Neuronal stem cell (in vitro differentiated cells): ENCODE measurements at places on chromosomes 3 and 15.

- DNase-seq = no peak
Measured at GRCh38 chr3:113914646-113915045, 33.2 kb upstream of the ZDHHC23 start.

- no peak for DNase-seq
Measured at GRCh38 chr3:37402351-37402750, 228.0 kb upstream of the LRRFIP2 start.

- no peak for DNase-seq
Measured at GRCh38 chr3:16932877-16933276, 48.1 kb downstream of the PLCL2 start.

GRCh38 chr15:31439328-31439727 is 112.7 kb downstream of the KLF13 start:
- DNase-seq = no peak

DNA sequence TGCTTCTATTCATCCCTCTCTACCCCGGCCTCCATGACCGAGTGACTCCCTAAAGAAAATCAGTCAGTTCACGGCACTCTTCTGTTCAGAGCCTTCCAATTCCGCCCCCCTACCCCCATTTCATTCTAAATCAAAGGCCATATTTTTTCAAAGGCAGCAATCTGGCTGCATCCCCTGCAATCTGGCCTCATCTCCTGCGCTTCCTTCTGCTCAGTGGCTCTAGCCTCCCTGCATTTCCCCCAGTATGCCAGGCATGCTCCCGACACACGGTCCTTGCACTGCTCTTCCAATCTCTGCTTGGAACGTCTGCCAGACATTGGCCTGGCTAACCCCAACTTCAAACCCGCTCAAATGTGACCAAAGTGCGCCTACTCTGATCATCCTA is 67.7 kb downstream of the EXOG start:
- no peak for DNase-seq

DNA sequence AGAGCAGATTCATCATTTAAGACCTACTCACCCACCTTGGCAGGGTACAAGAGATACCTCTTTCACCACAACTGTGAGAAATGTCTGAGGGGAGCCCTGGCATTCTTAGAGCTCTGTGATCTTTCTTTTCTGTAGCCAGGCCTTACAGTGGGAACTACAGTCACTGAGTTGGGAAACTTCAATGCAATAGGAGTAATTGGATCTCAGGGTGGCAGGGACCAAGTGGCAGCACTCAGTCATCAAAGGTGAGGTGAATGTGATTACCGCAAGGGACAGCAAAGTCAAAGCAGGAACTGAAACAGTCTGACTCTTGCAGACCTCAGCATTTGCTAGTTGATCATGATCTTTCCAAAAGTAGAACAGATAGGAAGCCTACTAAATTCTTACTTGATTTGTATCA is 7.2 kb upstream of the MCF2L2 start:
- no peak for DNase-seq

DNA sequence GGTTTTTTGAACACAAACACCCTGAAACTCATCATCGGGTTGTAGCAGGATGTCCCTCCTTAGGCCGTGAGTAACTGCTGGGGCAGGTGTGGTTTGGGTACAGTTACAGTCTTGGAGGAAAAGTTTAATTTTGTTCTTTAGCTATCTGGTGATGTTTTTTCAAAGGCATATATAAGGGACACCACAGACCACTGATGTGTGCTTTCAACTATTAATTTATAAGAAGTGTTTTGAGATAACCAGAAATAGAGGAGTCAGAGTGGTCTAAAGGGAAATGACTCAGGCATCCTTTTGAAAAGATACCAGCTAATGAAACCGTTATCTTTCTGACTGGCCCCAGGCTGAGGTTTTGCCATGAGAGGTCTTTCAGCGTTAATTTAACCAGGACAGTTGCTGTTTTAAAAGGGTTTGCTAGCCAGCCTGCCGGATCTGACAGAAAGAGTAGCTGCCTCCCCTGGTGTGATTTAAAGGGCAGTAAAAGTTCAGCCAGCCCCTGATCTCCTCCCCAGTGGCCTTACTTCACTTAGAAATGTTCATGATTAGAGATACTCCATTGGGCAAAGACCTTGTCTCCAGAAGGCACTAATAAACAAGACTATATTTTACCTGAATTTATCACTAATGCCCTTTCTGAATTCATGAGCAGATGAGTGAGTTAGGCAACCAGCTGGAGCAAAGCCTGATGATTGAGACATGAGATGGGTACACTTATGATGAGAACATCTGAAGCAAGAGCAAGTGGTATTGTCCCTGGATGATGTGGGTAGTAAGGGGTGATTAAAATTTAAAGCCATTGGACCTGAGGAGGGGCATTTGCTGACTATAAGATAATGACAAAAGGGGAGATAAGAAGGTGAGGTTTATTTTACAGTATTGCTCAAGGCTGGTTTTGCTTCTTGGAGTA is 482.5 kb upstream of the TBL1XR1 start:
- DNase-seq = no peak

GRCh38 chr15:88690331-88690730 is 51.5 kb downstream of the ISG20 start:
- DNase-seq = no peak

GRCh38 chr15:63020759-63021430 is 21.7 kb upstream of the TPM1 start:
- no peak for DNase-seq

DNA sequence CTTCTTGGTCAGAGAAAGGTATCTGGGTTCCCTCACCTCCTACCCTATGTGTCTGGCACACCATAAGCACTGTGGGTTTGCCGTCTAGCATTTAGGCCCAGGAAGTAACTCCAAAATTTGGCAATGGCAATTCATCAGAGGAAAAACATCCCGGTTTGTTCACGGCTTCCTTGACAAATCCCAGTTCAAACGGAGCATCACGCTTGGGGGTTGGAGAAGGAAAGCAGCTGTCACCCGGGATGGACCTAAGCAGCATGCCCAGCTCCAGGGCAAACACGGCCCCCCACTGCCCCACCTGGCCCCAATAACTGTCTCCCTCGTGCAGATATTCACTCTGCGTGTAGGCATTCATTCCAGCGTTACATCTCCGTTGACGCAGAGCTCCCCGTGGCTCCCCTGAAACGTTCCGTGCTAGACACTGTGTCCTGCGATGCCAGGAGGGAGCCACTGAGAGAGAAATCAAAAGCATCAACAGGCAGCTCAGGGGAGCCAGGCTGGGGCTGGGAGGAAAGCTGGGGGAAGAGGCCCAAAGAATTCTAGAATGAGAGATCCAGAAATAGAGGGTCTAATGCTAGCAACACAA is 41.4 kb downstream of the NTRK3 start:
- no peak for DNase-seq

- DNase-seq = no peak
Measured at GRCh38 chr15:99487337-99487730, 78.5 kb upstream of the MEF2A start.

- DNase-seq = peak; percentile 27
Measured at GRCh38 chr3:118641608-118642007, 393.0 kb downstream of the IGSF11 start.

- no peak for DNase-seq
Measured at GRCh38 chr3:129526121-129526900, 2.1 kb upstream of the RHO start.

DNA sequence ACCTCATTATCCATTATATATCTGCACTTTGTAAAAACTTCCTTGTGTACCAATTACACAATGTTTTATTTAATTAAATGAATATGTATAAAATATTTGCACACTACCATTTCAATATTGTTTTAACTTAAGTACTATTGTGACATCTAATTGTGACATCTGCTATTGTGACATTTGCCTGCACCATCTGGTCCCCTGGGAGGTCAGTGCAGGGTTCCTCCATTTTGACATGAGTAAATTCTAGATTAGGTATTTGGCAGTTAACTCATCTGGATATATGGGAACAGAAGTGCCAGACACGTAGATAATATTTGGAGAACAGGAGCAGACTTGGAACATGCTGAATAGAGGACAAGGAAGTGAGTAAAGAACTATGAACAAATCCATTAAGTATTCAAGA is 332.1 kb downstream of the VGLL3 start:
- no peak for DNase-seq

DNA sequence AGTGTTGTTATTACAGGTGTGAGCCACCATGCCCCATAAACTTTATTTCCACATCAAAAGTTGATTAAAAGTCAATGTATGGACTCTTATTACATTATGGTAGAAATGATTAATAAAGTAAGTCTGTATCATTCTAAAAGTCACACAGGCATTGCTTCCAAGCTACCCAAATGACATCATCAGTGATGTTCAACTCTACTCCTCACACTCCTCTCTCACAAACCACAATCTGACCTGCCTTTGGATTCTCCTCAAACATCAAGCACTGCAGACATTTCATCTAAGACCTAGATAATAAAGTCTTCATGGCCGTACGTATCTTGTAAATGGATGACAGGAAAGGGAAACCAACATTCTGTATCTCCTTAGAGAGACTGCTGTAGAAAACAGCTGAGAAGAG is 68.0 kb downstream of the SMARCC1 start:
- DNase-seq = no peak

GRCh38 chr3:190562866-190563510 is 49.1 kb downstream of the IL1RAP start:
- DNase-seq = no peak

DNA sequence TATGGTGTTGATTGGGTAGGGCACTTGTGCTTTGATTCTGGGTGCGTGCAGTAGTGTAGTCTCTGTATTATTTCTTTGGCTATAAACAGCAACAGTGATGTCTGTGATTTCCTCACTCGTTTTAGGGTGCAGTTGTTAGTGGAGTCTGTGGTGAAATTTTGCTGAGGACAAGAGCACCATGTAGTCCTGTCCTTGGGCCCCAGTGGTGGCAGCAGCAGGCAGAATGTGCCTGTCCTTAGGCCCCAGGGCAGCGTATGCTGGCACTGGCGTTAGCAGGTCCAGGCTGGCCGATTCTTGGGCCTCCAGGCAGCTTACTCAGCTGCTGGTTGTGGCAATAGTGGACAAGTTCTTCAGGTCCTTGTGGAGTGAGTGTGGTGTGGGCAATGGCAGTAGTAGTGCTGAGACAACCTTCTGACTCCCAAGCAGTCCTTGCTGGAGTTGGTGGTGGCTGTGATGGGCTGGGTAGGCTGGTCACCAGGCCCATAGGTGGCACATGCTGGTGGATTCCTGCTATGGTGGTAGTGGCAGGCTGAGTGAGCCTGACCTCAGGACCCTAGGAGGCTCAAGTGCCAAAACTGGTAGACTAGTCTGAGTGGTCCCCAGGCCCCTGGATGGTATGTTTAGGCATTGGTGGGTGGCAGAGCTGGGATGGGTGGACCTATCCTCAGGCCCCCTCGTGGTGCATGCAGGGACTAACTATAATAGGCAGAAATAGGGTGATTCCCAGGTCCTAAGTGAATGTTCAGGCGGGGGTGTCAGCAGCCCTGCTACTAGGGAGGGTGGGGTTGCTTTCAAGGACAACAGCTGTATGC is 56.3 kb downstream of the TNFAIP8L3 start:
- no peak for DNase-seq

DNA sequence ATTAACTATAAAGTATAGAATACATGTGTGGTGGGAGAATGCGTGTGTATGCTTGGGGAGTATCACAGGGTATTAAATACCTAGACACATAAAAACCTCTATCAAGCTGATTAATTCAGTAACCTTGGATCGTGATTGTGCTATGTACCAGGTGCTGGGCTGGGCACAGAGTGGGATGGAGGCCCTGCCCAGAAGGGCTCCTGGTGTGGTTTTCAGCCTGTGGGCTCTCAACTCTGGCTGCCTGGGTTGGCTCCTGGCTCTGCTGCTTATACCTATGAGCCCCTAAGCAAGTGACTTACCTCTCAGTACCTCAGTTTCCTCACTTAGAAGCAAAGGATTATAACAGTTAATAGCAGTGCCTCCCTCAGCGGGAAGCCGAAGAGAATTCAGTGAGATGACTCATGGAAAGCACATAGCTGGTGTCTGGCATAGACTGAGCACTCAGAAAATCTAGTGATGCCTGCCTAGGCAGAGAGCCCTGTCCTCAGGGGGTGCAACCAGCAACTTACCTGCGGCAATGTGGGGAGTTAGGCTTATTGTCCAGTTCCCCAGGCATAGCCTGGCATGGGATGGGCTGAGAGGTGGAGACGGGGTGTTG is 90.6 kb upstream of the MYZAP start:
- no peak for DNase-seq

DNA sequence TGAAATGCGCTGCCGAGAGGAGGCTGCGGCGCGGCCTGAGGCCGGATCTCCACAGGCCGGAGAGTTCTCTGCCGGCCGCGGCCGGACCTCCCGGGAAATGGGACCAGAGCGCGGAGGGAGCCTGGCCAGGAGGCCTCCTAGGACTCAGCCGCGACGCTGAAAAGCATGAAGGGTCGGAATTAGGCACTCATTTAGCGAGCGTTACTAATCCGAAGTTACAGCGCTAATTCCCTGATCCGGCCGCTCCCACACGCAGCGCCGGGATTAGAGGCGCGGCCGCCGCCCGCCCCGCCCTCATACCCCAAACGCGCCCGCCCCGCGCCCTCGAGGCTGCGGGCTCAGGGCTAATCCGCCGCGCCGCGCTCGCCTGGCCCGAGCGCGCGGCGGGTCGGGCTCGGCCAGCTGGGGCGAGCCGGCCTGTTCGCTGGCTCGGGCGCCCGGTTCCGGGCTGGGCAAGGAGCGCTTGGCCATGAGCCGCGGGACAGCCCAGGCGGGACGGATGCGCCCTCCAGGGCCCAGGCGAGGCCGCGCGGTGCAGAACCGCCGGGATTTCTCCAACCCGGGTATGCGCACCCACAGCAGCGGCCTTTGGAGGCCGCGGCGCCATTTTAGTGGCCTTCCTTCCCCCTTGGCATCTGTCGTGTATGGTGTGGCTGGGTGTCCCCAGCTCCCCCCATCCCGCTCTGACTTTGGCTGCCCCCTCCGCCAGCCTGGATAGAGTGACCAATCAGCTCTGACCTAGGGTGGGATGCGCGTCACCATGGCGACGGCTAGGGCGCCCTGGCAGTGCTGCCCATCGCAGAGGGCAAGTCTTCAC is 36.8 kb upstream of the POLG start:
- peak; percentile 65 for DNase-seq

DNA sequence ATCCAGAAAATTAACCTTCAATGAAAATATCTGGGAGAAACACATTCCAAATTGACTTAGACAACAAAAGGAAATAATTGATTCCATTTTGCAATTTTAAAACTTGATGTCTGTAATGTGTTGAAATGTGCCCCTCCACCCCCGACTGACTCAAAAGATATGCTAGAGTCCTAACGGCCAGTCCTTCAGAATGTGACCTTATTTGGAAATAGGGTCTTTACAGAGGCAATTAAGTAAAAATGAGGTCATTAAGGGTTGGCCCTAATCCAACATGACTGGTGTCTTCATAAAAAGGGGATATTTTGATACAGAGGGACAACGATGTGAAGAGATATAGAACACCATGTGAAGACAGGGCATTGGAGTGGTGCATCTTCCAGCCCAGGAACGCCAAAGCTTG is 153.9 kb downstream of the PDZRN3 start:
- no peak for DNase-seq

DNA sequence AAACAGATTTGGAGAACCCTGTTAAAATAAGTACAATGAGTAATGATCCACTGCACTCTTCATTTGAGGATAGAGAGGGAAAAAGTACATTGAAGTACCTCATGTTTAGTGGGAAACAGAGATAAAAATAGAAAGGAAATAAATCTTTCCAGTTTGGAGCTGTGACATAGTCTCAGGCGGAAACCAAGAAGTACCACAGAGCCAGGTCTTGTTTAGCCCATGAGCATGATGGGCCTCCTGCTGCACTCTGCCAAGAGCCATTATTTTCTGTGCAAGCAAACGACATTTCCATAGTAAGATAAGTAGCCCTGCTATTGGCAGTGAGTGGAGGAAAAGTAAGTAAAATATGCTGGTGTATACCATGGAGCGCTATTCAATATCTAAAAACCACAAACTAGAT is 796.1 kb downstream of the TBL1XR1 start:
- no peak for DNase-seq
